Progenitor cell of endocrine pancreas (in vitro differentiated cells): ENCODE measurements at places on chromosomes 16 and 17. TPM values are rescaled to one million over a fixed set of nuclear protein-coding genes. Genes with fewer than 3 reads are reported as not detected.

KRTAP3-2 gene
- total RNA-seq: not detected in 2 replicates

DNA sequence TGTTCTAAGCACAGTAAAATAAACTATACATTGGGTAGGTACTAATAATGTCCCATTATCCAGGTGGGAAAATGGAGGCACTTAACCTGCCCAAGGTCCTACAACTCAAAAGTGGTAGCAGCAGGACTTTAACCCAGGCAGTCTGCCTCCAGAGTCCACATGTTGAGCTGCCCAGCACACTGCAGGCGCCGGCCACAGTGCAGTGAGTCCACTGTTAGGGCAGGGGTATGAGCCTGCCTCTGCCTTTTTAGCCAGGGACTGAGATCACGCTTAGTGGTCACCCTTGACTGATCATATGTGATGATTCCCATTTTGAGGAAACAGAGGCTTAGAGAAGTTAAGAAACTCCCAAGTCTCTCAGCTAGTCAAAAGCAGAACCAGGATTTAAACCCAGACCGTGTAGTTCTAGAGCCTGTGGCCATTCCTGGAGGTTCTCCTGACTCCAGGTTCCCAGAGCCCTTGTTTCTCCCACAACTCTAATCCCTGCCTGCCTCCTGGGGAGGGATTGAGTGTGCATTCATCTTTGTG lies 8.4 kb downstream of the CES1 start:
- DNase-seq: no peak

PRAC2 gene
- total RNA-seq: not detected in 2 replicates

AOC3 gene
- total RNA-seq: 1.2 and 2.6 TPM in 2 replicates

- DNase-seq: no peak
Measured at GRCh38 chr17:15213381-15214087, 51.6 kb downstream of the PMP22 start.

NKD1 gene
- 2.8 and 3.0 TPM in 2 replicates for total RNA-seq

GP1BA gene
- total RNA-seq: not detected in 2 replicates
